Ecto neural progenitor cell (in vitro differentiated cells): ENCODE measurements at places on chromosomes 11 and 22.

GRCh38 chr11:17572359-17572690 is 25.3 kb downstream of the OTOG start:
- peak; percentile 24 for DNase-seq

GRCh38 chr22:47452184-47452583 is 689.7 kb downstream of the TBC1D22A start:
- DNase-seq, result no peak

GRCh38 chr11:130121445-130121978 is 38.1 kb upstream of the ST14 start:
- no peak for DNase-seq

GRCh38 chr11:9606809-9607510 is 33.5 kb downstream of the WEE1 start:
- DNase-seq, result no peak

DNA sequence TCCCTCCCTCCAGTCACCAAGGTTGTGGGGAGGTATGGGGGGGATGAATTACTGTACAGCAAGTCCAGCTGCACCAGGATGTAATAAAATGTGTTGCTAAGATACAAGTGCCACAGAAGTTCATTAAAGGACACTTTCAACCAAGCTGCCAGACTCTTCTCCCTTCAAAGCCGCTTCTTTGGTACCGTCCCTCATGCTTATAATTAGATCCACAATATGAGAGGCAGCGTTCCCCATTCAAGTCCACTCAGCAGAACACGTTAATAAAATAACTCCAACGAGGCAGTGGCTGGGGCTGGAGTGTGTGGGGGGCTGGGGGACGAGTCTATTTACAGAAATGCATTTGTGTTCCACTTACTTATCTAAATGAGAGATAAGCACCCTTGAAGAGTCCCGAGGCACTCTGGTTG is 14.7 kb downstream of the PHF21B start:
- DNase-seq, result no peak

GRCh38 chr11:19244621-19245020 is 3.9 kb upstream of the E2F8 start:
- DNase-seq, result no peak

GRCh38 chr11:130403967-130404366 is 24.4 kb downstream of the ADAMTS8 start:
- DNase-seq, result no peak

DNA sequence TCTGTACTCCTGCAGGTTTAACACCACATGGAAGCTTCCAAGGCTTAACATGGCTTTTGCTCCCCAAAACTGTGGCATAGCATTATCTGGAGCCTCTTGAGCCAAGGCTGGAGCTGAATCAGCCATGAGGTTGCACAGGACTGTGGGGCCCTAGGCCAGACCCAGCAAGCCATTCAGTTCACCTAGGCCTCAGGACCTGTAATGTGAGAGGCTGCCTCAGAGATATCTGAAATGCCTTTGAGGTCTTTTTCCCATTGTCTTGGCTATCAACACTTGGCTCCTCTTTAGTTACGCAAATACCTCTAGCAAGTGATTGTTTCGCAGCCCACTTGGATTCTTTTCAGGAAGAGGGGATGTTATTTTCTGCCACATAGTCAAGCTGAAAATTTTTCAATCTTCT is 72.0 kb downstream of the VPREB1 start:
- no peak for DNase-seq

- no peak for DNase-seq
These were observed 58.3 kb downstream of the CYTH4 start for GRCh38 chr22:37340331-37341262.

DNA sequence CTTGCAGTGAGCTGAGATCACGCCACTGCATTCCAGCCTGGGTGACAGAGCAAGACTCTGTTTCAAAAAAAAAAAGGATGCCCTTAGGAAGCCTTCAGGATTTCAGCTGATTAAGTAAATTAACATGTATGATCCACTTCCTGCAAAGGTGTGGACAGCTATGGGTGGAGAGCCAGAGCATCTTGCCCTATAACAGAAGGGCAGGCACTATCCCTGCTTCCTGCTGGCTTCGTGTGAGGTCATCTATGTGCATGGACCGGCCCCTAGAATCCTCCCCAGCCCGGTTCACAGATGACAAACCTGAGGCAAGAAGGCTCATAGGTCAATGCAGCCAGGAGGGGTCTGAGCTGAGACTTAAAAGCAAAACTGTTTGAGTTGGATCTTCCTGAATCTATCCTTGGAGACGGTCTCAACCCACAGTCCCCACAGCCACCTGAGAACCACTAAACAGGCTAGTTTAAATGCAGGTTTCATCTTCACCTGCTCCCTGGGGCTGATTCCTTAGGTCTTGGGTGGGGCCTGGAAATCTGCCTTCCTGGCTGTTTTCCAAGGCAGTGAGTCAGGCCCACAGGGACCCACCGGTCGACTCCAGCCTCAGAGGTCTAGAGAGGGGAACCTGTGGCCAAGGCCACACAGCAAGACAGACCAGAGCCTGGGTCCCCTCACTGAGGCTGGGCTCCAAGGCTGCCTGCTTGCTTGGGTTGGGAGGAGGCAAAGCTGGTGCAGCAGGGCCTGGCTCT is 55.2 kb upstream of the MPEG1 start:
- no peak for DNase-seq

DNA sequence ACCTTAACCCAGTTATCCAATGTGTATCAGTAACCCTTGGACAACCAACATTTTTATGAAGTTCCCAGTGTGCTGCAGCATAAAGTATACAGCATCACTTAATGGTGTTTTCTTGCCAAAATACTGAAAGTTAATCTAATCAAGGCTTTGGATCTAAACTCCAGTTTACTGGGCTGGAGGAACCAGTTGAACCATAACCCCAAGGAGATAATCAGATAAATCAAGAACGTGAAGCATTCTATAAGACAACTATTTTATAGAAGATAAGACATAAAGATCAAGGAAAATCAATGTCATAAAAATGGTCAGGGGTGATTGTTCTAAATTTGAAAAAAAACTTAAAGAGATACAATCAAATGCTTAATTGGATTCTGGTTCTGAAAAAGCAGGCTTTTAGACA is 2.3 kb upstream of the OSBP start:
- no peak for DNase-seq

- no peak for DNase-seq
These were observed 67.6 kb downstream of the MPPED1 start for GRCh38 chr22:43479301-43479950.

DNA sequence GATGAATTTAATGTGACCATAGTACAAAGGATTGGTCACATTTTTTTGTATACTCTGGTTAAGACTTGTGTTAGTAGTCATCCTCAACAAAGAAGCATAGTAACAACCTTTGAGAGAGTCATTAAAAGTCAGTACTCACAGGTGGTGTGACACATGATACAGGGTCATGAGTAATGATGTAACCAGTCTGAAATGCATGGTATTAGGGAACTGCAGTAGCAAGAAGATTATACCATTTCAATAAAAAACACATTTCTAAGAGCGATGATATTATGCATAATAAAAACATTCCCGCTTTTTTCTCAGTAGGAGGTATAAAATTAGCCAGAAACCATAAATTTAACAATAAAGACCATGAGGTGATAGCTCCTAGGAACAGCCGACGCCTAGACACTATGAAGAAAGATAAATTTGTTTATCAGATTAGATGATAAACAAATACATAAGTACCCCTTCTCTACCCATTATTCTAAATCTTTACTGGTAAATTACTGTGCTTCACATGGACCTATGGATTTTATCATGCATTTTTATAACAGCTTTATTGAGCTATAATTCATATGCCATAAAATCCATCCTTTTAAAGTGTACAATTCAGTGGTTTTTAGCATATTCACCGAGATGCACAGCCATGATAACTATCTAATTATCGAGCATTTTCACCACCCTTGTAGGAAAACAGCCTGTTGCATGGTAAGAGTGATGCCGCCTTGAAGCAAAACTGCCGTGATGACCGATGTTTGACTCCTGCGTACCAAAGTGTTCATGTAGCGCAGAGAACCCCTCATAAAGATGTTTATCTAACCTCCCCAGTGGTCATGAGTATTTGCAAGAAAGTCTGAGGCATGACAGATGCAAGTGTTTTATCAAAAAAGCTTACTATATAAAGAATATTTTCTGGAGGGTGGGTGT is 41.8 kb downstream of the TMPRSS5 start:
- DNase-seq, result no peak

- no peak for DNase-seq
These were observed 28.9 kb upstream of the CARS1 start for GRCh38 chr11:3086114-3086513.

GRCh38 chr11:3631331-3631730 is 10.5 kb downstream of the ART5 start:
- DNase-seq, result no peak

GRCh38 chr11:980438-981357 is 55.0 kb downstream of the AP2A2 start:
- no peak for DNase-seq

DNA sequence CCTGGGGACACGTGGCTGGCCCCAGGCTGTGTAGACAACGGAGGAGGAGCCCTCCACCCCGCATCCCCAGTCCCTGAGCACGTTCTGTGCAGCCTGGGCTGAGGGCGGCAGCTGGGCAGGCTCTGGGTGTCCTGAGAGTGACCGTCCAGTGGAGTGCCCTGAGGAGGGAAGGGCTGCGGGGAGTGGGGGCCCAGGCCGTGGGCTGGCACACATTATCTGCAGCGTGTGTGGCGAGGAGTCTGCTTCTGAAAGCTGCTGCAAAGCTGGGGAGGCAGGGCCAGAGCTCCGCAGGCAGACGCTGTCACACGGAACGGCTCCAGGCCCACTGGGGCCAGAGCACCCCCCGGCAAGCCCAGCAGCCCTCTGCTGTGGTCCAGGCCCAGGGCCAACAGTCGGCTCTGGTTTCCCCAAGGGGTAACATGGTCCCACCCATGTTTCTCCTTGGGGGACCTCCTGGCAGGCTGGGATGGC is 835 bp upstream of the ANO9 start:
- no peak for DNase-seq

- DNase-seq, result no peak
These were observed 7.3 kb downstream of the SERGEF start for GRCh38 chr11:18005376-18006129.

DNA sequence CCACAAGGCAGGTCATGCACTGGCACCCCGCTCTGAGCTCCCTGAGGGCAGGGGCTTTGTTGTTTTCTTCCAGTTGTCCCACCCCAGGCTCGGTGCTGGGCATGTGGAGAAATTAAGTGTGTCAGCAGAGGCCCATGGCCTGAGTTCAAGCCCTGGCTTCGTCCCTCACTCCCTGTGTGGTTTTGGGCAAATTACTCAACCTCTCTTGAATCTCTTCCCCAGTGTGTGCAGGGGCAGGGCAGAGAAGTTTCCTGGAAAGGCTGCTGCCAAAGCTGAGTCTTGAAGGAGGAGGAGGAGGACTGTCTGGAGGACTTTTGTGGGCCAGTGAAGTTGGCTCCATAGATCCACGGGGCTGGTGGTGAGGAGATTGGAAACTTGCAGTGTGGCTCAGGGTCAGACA is 138.1 kb upstream of the E2F8 start:
- DNase-seq, result no peak

GRCh38 chr11:17798253-17798652 is 63.7 kb downstream of the KCNC1 start:
- no peak for DNase-seq

- no peak for DNase-seq
These were observed 8.4 kb upstream of the NLRX1 start for GRCh38 chr11:119160151-119160550.

- DNase-seq, result no peak
These were observed 615 bp upstream of the NFAM1 start for GRCh38 chr22:42432818-42433217.

- peak; percentile 78 for DNase-seq
These were observed 89.0 kb downstream of the ISX start for GRCh38 chr22:35154937-35155387.

DNA sequence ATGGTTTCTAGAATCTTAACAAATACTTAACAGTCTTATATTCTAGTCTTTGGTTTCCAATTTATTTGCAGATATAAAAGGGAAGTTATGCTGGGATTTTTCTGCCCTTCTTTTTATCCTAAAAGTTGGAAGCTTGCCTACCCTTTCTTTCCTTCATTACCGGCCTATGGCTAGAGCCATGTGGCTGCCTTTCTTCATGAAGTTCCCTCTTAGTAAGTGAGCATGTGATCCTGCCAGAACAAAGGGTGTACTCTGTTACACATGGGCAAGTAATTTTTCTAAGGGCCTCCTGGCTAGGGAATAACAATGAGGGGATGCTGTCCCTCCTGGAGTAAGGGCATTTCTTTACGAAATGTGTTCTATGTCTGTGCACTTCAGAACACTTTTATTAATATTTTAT is 252.1 kb upstream of the PITPNB start:
- no peak for DNase-seq

- no peak for DNase-seq
These were observed 48.4 kb upstream of the C11orf58 start for GRCh38 chr11:16690086-16690485.

- DNase-seq, result no peak
These were observed 121.7 kb upstream of the ZBED5 start for GRCh38 chr11:10979529-10979928.

DNA sequence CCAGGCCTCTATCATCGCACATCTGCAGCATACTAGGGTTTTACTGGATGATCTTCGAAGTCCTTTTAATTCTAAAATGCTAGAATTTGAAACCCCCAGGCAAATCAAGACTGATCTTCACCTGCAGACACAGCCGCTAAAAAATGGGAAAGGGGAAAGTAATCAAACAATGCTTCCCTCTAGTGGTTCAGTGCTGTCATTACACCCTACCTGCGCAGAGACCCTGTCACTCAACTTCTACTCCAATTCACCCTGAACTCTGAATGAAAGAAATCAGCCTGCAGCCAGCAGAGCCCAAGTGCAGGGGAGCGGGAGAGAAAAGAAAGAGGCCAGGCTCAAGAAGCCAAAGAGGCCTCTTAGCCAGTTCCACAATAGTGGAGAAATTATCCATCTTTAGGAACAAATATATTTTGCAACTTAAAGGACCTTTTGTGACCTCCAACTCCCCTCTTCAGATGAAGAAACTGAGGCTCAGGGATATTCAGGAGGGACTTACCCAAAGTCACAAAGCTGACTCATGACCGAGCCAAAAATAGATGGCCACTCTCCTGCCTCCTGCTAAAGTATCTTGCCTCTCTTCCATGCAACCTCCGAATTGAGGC is 33.0 kb downstream of the SERGEF start:
- peak; percentile 51 for DNase-seq

GRCh38 chr22:35914665-35915476 is 113.8 kb downstream of the RBFOX2 start:
- DNase-seq, result peak; percentile 77

GRCh38 chr22:50138041-50138440 is 32.5 kb upstream of the PANX2 start:
- no peak for DNase-seq

- no peak for DNase-seq
These were observed 383.9 kb upstream of the FAT3 start for GRCh38 chr11:91840640-91841240.

GRCh38 chr11:117840881-117841550 is 16.5 kb upstream of the FXYD2 start:
- DNase-seq, result no peak

DNA sequence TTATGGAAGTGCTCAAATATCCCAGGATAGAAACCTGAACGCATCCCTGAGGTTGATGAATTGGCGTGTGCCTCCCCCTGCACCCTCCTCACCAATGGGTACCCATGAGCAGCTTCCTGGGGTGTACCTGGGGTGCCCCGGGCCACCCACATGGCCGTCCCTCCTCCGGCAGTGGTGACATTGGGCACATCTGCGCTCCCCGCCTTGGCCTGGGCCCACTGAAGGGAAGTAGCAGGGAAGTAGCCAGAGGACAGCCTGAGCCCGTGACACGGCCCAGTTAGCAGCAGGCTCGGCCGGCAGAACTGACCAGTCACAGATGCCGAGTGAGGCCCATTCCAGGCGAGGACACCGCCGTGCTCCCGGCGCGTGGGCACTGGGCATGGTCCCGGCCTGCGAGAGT is 16.7 kb downstream of the MRPL23 start:
- no peak for DNase-seq

- DNase-seq, result no peak
These were observed 39.6 kb downstream of the DIXDC1 start for GRCh38 chr11:111976767-111977145.
